H4 (cell line): ENCODE measurements at places on chromosomes 5 and 9. TPM values are rescaled to one million over a fixed set of nuclear protein-coding genes. Genes with fewer than 3 reads are reported as not detected.

DNA sequence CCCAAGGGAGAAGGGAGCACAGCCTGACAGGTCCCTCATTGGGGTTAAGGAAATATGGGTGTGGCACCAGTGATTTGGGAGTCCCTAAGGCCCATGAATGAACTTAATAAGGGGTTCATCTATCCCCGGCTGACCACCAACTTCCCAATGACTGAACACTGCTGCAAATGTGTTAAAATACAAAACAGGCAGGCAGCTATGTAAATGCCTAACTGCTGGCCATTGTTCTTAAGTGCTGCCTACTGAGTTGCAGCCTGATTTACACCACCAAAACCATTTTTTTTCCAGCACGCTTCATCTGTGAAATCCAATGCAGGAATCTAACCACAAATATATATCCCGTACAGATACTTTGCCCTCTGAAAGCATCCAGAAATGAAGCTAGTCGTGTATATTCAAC, 478.5 kb downstream of the PTPRD start:
- DNase-seq: no peak

DNA sequence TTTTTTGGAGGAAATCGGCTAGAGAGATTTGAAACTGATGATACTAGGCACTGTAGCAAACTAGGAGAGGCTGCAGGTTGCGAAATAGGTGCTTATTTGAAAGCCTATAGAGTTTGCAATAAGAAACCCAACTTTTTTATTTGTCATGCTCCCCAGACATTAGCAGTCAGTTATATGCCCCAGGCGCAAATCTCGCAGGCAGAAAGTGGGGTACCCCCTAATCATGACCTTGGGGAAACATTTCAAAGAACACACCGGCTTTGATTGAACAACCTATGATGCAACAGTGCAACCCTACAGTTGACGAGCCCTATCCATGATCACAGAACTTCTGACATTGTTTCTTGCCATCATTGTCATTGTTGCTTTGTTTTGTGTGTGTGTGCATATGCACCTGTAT, 510.5 kb downstream of the RAB3C start:
- DNase-seq: no peak

- no peak for DNase-seq
Observed at GRCh38 chr5:1930501-1930879, 47.8 kb upstream of the IRX4 start.

- DNase-seq: no peak
Observed at GRCh38 chr5:131067636-131068035, 97.4 kb downstream of the HINT1 start.

DNA sequence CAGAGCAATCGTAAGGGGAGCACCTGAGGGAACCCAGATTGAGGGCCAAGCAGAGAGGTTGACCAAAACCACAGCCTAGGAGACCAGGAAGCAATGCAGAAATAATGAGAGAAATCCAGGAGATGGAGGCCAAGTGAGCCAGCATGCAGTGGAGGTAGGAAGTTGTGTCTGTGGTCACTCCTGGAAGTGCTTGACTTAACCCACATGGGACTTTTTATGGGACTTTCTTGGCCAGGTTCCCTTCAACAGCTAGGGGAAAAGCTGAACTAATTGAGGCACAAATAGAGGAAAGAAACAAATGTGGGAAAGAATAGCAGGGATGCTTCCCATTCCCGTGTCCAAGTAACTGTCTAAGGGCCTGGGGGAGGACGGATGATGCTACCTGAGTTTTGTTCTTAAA, 293.2 kb upstream of the CLINT1 start:
- no peak for DNase-seq

DNA sequence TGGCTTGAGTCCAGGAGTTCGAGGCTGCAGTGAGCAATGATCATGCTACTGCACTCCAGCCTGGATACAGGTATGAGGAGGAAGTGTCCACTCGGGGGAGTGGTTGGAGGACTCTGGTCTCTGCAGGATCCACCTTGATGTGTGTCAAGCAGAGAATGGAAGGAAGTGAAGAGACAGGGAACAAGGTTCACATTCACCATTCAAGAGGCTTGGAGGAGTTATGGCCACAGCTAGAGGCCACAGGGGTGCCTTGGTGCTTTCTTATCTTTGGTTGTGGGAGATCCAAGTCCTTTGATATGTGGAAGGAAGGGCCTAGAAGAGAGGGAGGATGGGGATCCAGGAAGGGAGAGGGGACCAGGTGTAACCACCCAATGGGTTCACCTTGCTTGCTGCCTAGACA, 5.4 kb upstream of the CERCAM start:
- no peak for DNase-seq

DNA sequence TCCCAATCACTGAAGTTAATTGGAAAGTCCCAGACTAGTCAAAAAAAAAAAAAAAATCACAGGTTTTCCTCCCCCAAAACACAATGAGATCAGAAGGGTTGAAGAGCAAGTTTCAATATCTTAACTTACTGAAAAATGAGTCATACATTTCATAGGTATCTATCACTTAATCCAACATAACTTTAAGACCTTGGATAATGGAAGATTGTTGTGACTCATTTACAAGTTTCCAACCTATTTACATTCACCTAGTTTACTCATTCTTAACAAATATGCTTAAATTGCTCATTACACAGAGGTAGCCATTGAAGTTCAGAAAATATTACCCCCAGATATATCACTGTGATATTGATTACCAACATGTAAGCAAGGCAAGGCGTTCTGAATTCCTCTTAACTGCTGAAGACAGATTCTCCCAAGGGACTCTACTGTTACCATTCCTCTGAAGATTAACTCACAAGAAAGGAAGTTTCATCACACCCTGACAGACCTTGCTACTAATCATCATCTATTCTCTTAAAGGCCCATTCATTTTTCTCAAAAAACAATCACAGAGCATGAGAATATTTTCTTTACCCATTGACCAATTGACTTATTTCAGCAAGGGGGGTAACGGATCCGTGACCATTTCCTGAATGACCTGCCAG, 563.8 kb downstream of the TLE1 start:
- DNase-seq: no peak

DNA sequence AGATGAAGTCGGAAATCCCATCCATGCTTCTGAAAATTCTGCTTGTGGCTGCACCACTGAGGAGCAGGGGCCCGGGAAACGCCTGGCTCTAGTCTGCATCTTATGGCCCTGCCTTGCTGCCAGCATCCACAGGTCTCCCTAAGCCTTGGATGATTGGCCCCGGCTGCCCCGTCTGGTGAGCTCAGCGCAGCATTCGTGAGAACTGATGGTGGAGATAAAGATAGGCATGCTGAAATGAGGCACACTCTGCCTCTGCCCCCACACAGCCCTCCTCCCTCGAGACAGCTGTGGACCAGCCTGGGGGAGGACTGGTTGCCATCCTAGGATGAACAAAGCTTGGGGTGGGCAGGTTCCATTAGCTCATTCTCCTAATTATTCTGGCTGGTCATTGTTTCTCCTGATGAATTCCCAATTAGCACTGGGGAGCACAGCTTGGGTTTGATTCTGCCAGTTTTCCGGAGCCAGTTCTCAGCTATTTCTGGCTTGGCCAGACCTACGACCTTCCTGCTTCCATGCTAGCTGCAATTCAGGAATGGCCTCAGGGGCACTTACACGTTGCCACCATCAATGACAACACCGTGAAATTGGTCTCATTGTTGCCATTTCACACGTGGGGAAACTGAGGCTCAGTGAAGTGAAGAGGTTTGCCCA, 62.8 kb upstream of the CPEB4 start:
- DNase-seq: peak; percentile 70

GRCh38 chr5:173881811-173882575, 6.2 kb upstream of the CPEB4 start:
- peak; percentile 26 for DNase-seq

DNA sequence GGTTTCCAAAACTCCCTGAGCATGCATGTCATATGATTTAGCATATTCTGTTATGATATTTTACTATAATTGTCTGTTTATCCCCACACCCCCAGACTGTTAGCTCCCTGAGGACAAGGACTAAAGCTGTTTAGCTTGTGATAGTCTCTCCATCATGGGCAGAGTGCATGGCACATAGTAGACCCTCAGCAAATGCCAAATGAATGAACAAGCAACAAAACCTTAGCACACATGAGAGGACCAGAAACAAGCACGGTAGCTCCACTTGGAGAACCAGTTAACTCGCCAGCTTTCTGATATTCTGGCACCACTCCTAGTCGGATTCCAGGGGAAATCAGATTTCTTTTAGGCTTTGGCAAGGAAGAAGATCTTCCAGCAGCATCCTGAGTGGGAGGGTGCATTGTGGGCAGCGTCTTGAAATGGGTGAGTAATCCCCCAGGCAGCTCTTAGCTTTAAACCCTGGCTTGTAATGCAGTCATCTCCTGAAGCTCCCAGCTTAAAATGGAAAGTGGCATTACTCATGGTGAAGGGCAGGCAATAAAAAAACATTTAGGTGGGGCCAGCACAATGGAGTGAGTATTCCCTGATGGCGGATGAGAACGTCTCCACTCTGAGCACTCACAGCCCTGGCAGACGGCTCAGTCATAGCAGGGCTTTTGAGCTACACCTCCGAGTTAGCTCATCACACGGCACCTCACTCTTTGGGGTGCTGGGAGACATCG, 41.1 kb downstream of the FGF1 start:
- peak; percentile 91 for DNase-seq

DNA sequence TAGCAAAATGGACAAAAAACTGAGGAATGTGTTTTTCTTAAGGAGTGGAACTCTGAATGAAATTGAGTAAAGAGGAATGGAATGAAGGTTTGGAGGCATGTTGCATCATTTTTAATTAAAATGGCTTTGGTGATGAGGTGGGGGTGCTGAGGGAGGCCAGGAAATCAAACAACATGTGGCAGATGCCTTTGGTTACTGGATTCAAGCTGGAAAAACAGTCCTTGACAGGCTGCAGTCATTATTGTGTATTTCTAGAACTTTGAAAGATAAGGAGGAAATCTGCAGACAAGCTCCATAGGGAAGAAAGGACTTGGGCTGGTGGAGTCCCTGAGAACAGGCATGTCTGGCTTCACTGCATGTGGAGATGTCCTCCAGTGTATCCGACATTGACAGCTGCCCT, 203.5 kb upstream of the HAPLN1 start:
- peak; percentile 21 for DNase-seq

- DNase-seq: no peak
Observed at GRCh38 chr9:78811622-78812276, 514.8 kb downstream of the PSAT1 start.

GRCh38 chr5:132557478-132558172, 848 bp downstream of the RAD50 start:
- peak; percentile 36 for DNase-seq

- DNase-seq: no peak
Observed at GRCh38 chr5:75823811-75824210, 106.6 kb upstream of the POC5 start.

DNA sequence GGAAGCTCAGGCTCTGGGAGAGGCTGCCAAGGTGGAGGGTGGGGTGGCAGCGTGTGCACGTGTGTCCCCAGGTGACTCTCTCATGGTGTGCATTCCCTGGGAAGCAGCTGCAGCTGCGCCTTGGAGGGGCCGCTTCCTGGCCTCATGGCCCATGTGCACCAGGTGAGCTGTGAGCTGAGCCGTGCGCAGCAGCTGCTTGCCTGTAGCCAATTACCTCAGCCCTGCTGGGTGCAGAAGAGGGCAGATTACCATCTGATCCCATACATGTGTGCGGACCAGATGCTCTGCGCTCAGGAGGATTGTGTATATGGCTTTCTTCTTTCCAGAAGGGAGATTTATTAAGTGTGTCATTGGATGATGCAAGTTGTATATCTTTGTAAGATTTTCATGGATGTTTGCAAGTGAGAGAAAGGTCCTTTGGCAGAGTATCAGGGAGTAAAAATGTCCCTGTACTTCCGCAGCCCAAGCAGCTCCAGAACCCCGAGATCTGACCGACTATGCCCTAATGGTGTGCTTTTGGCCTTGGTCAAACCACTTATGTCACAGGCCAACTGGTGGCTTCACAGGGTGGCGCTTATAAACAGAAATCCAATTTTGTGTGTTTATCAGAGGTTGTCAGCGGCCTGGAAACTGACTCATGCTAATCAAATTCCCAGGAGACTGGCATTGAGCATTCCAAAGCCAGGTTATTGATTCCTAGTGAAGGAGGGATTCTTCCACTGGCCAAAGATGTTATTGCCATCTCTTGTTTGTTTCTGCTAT, 229.3 kb downstream of the GOLPH3 start:
- DNase-seq: no peak

DNA sequence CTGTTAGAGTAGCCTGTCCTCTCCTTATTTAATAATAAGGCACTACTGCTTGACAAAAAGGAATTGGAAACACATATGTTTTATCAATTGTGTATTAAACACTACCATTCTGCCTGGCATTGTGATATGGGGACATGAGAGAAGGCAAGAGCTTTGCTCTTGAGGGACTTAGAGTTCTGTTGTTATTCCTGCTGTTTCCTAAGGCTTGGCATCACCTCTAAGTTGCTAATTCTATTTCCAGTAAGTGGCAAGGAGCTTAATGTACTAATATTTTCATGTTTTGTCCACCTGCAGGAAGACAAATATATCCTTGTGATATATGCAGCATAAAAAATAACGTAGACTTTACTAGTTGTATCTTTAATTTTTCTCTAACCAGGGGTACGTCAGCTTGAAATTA, 12.6 kb downstream of the HMGCR start:
- no peak for DNase-seq

- DNase-seq: peak; percentile 78
Observed at GRCh38 chr9:83047839-83048775, 14.8 kb downstream of the RASEF start.

DNA sequence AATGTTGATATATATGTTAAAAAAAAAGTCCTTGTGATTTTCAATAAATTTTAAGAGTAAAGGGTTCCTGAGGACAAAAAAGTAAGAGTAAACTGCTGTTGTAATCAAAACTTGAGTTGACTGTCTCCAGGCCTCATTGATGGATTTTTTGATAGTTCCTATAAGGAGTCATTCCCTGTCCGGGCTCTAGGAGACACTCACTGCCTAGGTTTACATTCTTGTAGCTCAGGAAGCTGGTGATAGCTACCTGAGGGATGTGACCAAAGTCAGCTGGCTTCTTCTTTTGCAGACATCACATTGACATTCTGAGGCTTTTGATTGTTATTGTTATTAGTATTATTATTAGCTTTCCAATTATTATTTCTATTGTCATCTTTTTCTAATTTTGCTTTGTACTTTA, 116.5 kb upstream of the FBXL7 start:
- DNase-seq: no peak

GRCh38 chr9:8637626-8638025, 838.0 kb upstream of the DMAC1 start:
- no peak for DNase-seq

GRCh38 chr5:2505217-2505616, 246.3 kb downstream of the IRX2 start:
- no peak for DNase-seq

Gene CMYA5
- 0.02 and 0.08 TPM in 2 replicates for total RNA-seq

Gene SVEP1
- total RNA-seq: 0.16 and 0.41 TPM in 2 replicates

Gene ARHGEF39
- 16.9 and 44.9 TPM in 2 replicates for total RNA-seq

Gene TSLP
- total RNA-seq: 0.99 and 1.1 TPM in 2 replicates

Gene PCDHA1
- 0.45 and 0.56 TPM in 2 replicates for total RNA-seq

Gene SPINK7
- total RNA-seq: not detected in 2 replicates

Gene SLC4A9
- total RNA-seq: not detected in 2 replicates

Gene ANKRD18B
- total RNA-seq: 0.75 TPM in 1 of 2 replicates, not detected in the other

Gene DIMT1
- 41.9 and 49.9 TPM in 2 replicates for total RNA-seq

Gene ADAMTSL2
- total RNA-seq: not detected in 2 replicates

Gene HINT2
- total RNA-seq: 88.2 and 95.4 TPM in 2 replicates
